ENCODE measurements at places on chromosomes 13 and 19.

DNA sequence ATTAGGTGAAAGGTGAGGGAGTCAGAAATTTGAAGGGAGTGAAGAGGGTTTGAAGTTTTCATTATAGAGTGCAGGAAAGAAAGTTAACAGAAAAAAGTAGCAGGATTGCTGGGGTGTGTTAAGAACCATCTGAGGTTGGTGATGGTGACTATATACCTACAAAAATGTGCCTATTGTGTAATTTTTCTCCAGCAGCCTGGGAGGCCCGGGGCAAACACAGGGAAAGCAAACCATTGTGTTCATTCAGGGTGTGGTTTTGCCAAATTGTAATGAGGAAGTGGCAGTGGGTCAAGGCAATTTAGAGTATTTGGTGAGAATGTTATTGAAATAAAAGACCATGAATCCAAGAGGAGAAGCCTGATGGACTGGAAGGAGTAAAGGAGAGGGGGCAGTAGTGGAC, 8.2 kb upstream of the SUCLA2 start:
- DNase-seq: no peak

- no peak for DNase-seq
Measured at GRCh38 chr19:29170554-29170953, 42.4 kb downstream of the UQCRFS1 start.

DNA sequence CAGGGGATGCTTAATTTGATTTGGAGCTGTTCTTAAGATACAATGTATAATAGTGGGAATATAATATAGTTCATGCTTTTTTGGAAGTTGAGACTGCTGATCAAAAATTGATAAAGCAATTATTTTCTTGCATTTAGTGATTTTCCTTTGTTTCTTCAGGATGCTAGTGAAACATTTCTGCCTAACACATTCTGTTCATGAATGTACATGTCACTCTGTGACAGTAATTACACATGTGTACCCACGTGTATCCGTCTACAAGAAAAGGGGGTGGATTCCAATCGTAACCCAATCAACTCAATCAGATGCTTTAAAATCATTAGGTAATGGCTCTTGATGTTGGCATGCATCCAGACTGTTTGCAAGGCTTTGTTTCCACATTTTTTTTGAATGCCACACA, 5.0 kb upstream of the FRY start:
- no peak for DNase-seq

- no peak for DNase-seq
Measured at GRCh38 chr13:38849315-38849714, 141.3 kb downstream of the STOML3 start.

GRCh38 chr19:48833977-48834376, 2.3 kb downstream of the HSD17B14 start:
- no peak for DNase-seq

DNA sequence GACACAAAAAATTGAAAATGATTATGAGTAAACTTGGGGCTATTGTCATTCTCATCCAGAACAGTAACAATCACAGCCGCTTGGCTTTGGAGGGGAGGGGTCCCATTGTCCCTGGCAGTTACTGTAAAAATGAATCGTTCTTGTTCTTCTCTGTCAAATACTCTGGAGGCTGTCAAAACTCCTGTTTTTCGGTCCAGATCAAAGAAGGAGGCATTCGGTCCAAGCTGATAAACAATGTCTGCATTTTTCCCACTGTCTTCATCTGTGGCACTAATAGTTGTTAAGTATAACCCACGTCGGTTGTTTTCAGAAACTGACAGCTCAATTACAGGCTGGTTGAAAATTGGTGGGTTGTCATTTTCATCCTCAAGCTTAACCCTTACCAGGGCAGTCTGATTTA, 3.4 kb downstream of the PCDH9 start:
- no peak for DNase-seq

DNA sequence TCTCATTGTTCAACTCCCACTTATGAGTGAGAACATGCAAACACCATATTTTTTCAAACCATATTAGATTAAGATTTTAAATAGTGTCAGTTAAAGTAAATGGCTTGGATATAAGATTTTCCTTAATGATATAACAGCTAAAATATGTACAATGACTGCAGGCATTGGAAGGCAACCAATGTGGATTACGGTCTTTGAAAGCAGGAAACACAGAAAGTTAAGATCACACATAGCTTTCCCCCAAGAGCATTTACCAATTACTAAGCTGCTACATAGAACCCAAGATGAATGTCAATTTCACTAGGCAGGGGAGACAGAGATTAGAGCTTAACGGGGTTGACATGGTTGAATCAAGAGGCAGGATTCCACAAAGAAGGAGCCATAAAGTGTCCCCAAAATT, 173.2 kb upstream of the TRPC4 start:
- DNase-seq: no peak

DNA sequence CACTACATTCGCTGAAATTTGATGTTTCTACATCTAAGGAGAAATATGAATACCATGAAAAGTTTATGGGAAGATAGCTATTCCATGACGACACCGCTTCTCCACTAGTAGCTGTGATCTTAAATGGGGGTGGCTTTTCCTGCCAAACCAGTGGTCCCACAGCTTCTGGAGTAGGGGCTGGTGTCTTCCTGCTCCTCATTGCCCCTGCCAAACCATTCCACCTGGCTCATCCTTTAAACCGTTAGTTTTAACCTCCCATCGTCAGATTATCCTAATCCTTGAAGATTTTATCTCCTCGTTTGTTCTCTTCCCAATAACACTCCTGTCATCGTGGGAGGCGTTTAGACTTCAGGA, 568 bp upstream of the ZNF230 start:
- DNase-seq: no peak

GRCh38 chr13:45728759-45729158, 26.6 kb downstream of the CBY2 start:
- no peak for DNase-seq

GRCh38 chr19:35248310-35249145, at the start of gene LSR:
Gene LSR (plus strand): TSS chr19:35249002. CDS start chr19:35249023, 21 bp downstream.
- peak; percentile 20 for DNase-seq

- no peak for DNase-seq
Measured at GRCh38 chr13:104485571-104485970, 1419.4 kb upstream of the SLC10A2 start.

- peak; percentile 87 for DNase-seq
Measured at GRCh38 chr13:36818804-36819738, at the start of gene RFXAP. Gene RFXAP (plus strand): TSS chr13:36819222. CDS start chr13:36819358, 136 bp downstream.

GRCh38 chr13:114130131-114130836, 2.1 kb downstream of the RASA3 start:
- DNase-seq: no peak

DNA sequence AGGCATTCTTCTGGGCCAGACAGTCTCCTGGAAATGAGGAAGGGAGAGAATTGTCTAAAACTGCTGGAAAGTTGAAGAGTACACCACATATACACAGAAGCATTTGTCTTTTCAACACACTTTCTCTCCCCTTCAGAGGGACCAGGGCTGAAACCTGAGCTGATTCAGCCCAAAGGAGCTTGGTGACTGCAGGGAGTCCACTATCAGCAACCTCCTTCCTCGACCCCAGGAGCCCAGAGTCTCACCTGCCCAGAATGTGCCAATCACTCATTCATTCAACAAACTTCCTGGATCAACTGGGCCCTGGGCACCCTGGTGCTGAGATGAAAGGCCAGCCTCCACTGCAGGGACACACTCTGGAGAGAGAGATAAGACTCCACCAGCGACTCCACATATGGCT, 128.9 kb upstream of the VSTM2B start:
- DNase-seq: no peak

DNA sequence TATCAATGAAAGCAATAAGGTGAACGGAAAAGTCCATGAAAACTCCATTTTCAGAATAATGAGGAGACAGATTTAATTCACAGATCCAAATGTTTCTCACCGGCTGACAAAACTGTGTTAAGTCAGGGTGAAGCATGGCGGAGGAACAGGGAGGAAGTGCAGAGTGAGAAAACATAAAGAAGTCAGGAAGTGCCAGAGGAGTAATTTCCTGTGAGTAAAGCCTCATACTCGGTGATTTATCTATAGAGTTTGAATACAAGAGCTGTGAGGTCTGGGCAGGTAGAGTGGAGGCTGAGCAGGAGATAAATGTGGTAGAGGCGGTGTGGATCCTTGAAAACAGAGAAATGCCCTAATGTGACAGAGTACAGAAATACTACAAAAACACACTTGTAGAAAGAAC, 11.4 kb downstream of the CARD8 start:
- no peak for DNase-seq

DNA sequence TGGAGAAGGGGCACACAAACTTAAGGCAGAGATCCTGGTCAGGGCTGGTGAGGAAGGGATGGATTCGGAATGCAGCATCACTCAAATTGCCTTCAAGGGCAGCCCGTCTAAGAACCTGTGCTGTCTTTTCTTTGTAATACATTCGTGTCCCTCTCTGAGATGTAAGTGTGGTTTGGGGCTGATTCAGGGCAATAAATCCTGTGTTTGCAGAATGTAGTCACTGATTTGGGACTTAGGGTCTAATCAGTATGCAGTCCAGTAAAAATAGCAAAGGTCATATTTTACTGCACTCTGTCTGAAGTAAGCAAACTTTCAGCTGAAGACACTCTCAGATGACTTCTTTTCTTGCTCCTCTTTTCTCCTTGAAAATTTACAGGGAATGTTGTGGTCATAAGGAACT, 93.8 kb upstream of the C1QTNF9B start:
- DNase-seq: no peak

GRCh38 chr13:37709318-37709717, 110.8 kb upstream of the POSTN start:
- no peak for DNase-seq

- DNase-seq: no peak
Measured at GRCh38 chr13:94063096-94063495, 416.4 kb downstream of the DCT start.

DNA sequence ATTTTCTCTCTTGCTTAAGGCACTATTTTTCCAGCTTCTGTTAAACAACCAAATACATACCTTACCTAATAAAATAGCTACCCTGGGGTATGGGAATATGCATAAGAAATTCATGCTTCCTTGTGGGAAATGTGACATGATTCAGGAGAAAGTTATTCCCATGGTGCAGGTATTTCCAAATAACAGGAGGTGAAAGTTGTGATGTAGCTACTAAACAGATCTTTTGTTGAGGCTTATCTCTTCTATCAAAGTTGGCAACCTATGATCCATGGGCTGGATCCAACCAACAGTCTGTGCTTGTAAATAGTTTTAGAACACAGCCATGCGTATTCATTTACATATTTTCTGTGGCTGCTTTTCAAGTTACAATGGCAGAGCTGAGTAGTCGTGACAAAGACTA, 177.8 kb upstream of the NBEA start:
- DNase-seq: no peak
